ENCODE measurements at places on chromosomes 1 and 21. TPM values are rescaled to one million over a fixed set of nuclear protein-coding genes. Genes with fewer than 3 reads are reported as not detected.

ARHGAP30 gene
- 7.9 TPM for total RNA-seq

GPR37L1 gene
- total RNA-seq, result not detected

SNRNP40 gene
- 88.5 TPM for total RNA-seq

CENPL gene
- 12.8 TPM for total RNA-seq

RIPPLY3 gene
- total RNA-seq, result 0.20 TPM

REN gene
- total RNA-seq, result 0.30 TPM

FOXD2 gene
- 0.30 TPM for total RNA-seq

IFT25 gene
- 32.4 TPM for total RNA-seq

SLAMF7 gene
- total RNA-seq, result 0.49 TPM

BLACAT1 gene
- total RNA-seq, result 0.20 TPM

AMIGO1 gene
- 3.5 TPM for total RNA-seq

TFAP2E gene
- 0.59 TPM for total RNA-seq

FCRL5 gene
- total RNA-seq, result 0.10 TPM

ADAMTS4 gene
- total RNA-seq, result 6.8 TPM

PTPN7 gene
- total RNA-seq, result 1.4 TPM

MPL gene
- 0.10 TPM for total RNA-seq

Data from skin of body (tissue), 3 donors.